ENCODE measurements at places on chromosomes 6 and 20.

DNA sequence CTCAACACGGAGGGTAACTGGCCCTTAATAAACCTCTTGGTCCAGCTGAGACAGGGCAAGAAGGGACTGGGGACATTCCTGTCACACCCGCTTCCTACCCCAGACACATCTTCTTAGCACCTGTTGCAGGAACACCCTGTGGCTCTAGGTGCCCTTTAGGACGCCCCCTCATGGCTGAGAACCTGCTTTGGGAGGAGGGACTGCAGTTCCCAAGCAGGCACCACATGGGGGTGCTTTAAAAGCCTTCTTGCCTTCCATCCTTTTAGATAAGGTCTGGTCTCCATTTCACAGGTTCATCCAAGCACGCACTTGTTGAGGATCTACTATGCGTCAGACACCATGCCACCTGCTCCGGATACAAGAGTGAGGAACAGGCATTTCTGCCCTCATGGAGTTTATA is 26.6 kb downstream of the NSFL1C start:
- DNase-seq: no peak

DNA sequence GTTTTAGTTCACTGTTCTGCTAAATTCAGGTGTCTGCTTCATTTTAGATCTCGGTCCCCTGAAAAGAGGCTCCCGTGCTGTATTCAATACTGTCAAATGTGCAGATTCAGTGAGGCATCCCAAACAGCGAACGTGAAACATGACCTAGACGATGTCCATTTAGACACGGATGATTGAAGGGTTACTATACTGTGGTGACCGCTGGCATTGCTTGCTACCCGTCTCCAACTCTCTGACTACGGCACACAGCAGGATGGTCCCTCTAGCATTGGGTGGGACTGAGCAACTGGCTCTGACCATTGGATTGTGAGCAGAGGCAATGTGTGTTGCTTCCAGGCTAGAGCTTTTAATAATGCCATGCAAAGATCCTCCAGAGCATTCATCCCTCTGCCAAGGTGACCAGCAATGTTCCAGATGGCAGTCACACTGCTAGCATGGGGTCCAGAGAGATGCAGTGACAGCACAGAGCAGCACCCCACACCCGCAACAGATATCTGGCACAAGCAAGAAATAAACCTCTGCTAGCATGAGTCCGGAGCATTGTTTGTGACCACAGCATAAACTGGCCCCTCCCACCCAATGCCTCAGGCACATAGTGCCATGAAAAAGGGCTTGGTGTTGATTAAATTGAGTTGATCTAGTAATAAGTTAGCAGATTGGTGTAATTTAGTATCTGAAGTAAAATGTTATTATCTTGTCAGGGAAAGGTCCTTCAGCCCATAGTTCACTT is 9.0 kb downstream of the METTL24 start:
- no peak for DNase-seq

- no peak for DNase-seq
Observed at GRCh38 chr20:63574829-63575743, 1.0 kb upstream of the HELZ2 start.

DNA sequence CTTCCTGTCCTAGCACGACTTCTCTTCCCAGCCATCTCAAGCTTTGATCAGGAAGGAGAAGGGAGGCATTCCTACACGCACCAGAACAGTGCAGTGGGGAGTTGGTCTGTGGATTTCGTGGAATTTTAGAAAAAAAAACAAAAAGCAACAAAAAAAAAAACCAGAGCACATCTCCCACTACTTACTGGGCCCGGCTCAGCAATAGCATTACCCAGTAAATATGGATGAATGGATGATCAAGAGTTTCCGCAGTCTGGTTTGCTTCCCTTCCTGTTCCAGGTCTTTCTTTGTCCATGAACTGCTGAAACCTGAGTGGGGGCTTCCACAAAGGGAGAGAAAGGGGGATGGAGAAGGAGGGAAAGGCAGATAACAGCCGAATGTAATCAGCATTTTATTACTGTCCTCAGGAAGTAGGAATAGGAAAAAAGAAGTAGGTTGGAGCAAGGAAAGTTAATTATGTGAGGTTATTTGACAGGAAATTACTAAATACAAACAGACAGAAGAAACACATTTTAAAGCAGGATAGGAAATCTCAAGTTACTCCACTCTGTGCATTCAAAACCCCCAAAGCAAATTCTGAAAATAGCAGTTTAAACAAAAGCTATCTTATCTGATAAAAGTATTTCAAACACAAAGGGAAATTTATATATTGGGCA is 349.0 kb downstream of the PRL start:
- DNase-seq: no peak

- peak; percentile 34 for DNase-seq
Observed at GRCh38 chr20:51400051-51400926, 142.2 kb downstream of the NFATC2 start.

All from Ammon's horn (tissue), 1 donor.